ENCODE measurements at places on chromosomes 4 and X.
A peak's percentile ranks its signal among the peaks of the same experiment; 100 is the strongest.

DNA sequence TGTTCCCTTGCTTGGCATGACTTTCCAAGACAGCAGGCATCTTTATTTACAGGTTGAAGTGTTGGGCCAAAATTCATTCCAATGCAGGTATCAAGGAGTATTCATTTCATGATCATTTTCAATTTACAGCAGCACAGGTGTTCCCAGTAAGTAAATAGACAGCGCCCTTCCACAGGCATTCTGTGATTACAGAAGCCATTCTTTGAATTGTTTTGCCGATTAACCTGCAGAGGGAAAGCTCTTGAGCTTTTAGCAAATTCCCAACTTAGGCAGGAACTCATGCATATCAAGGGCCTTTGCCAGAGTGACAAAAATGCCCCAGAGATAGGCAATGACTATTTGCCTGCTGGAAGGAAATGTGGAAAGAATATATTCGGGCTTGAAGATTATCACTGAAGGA lies 6.8 kb downstream of the TXK start:
- DNase-seq: no peak

DNA sequence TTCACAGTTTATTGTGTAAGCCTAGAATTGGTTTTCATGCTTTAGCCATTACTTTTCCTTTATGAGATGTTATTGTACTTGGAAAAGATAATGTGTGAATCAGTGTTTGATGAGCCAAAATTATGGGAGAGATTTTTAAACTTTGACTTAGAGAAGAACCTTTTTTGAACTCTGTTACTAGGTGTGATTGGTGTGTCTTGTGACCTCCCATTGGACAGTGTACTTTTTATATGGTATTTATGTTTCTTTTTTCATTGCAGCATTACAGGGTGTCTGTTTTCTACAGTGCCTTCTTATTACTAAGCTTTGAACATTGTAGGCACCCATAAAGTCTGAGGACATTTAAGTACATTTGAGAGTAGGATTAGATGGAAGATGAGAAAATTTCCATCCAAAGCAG lies 91.1 kb downstream of the SLC4A4 start:
- no peak for DNase-seq

DNA sequence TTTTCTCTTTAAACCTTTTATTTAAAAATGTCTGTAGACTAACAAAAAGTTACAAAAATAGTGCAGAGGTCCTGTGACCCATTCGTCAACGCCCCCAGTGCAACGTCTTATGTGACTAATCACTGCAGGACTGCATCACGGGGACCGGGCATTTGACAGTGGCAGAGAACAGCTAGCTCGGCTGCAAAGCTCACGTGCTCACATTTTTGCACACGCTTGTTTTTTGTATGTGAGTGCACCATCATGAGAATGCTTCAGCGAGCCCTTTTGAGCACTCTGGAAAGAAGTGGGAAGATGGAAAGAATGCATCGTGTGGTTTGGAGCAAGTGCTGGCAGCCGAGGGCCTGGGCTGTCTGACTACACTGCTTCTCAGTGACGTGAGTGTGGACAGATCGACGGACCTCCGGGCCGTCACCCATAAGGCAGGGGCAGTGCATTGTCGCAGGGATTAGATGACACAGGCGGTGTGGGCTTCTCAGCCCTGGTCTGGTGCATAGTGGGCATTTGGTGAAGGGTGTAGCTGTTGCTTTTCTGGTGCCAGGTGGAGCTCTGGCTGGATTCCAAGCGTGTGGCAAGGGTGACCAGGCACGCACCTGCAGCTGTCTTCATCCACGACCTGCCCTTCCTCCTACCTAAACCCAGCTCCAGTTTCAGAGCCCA lies 17.7 kb downstream of the SPON2 start:
- DNase-seq: no peak

DNA sequence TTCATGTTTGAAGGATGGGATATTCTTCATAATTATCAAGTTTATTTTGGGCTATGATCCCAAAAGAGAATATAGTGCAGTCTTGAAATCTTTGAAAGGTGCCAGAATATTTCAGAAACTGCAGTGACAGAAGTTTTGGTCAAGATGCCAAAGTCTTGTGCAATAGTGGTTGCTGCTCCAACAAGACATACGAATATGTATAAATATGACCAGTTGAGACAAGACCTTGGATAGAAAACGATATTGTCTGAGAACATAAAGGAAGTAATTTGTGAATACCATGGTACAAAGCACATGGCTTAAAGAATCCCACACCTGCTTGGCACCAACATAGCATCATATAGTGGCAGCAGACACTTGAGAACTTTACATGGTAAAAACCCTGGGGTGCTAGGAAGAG lies 48.6 kb upstream of the AMELX start:
- DNase-seq: no peak

GRCh38 chrX:9940421-9940820 lies 26.7 kb upstream of the CLDN34 start:
- peak; percentile 71 for DNase-seq

- no peak for DNase-seq
These were observed 29.2 kb upstream of the LARP1B start for GRCh38 chr4:128031756-128032384.

- no peak for DNase-seq
These were observed 33.9 kb downstream of the USP46 start for GRCh38 chr4:52625216-52625615.

GRCh38 chr4:153466081-153466948 lies at the start of gene TMEM131L:
TSS of gene TMEM131L (plus strand) at chr4:153466360. CDS start at chr4:153466398, 38 bp downstream.
- DNase-seq: no peak

GRCh38 chr4:168538632-168539031 lies 41.8 kb downstream of the PALLD start:
- DNase-seq: no peak

- DNase-seq: no peak
These were observed 22.8 kb downstream of the FRAS1 start for GRCh38 chr4:78079726-78080430.

DNA sequence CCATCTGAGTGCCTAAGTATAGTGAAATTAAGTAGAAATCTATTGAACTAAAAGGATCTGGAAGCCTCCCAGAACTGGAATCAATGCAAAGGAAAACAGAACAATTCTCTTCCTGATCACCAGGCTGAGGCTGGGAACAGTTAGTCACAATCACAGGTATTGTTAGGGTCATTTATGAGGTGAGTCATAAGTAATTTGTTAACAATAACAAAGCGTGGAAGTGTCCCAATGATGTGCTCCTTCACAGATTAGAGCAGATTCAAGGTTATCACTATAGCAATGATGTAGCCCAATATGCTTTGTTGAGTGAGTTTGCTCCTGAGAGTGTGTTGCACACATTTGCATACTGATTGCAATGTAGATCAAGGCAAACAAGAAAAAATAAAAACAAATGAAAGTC lies 228.1 kb downstream of the ZNF674 start:
- no peak for DNase-seq

DNA sequence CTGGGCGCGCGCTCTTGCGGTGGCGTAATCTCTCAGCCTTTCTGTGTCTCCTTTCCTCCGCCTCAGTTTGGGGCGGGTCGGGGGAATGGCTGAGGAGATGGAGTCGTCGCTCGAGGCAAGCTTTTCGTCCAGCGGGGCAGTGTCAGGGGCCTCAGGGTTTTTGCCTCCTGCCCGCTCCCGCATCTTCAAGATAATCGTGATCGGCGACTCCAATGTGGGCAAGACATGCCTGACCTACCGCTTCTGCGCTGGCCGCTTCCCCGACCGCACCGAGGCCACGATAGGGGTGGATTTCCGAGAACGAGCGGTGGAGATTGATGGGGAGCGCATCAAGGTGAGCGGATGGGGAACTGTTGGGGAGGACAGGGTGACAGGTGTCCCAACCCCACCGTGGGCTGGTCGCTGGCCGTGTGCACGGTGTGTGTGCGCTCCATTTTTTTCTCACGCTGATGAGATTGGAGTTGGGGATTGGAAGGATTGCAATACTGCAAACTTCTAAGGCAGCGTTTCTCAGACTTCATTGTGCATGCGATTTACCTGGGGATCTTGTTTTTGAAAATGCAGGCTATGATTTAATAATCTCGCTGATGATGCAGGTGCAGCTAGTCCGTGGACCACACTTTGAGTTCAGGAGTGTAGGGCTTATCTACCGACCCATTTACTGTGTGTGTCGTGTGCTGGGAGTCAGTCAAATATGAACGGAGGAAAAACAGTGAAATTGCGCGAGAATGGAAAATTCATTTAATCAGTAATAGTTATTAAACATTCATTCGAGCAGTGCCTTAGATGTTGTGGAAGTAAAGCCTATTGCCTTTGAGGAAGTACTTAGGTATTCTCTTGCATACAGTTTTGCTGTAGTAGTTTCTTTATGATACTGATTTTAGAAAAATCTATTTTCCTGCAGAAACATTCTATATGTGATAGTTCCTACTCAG lies at the start of gene RAB33B:
Gene RAB33B (plus strand): TSS at position 11 of the 935 bp plus-strand sequence. CDS start 75 bp downstream, at position 86.
- DNase-seq: peak; percentile 72

DNA sequence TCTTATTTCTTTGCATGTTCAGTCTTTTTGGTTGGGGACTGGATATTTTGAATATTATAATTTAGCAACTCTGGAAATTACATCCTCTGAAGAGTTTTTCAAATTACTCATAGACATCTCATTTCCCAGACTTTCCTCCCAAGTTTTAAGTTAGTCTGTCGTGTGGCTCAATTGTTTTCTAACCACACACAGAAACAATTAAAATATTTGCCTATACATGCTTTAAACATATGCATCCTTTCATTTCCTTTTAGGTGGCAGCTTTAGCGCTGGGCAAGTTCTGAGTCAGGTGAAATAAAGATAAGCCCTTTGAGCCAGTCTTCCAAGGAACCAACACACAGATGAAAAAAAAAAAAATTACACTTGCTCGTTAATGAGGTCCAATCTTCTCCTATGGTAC lies 307.0 kb upstream of the SPOCK3 start:
- DNase-seq: no peak

DNA sequence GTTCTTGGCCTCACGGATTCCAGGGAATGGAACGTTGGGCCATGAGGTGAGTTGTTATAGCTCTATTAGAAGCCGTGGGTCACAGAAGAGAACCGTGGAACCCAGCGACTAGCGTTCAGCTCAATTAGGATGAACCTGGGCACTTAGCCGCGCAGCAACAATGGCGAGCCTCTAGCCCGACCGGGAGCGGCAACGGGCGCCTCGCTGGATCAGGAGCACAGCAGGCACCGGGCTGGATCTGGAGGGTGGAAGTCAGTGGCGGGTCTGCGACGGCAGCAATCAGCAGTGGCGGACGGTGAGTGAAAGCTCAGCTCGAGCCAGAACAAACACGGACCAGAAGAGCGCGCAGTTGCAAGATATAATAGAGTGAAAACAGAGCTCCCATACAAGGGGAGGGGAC lies 34.2 kb downstream of the AGA start:
- no peak for DNase-seq

DNA sequence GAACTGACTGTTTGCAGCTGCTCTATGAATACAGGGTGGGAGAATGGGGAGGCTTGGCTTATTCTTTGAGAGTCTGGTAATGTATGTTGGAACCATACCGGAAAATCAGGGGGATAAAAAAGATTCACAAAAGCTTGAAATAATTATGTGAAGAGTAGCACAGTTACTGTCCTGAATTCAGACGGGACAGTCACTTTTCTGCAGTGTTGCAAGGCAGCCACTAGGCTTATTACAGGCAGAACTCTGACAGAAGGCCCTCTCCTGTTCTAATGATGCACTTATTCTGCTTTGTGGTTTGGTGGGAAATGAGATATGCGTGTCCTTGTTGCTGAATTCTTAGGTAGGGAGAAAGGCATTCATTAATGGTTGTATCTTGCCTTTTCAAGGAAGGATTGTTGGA lies 37.2 kb downstream of the GUCY1B1 start:
- DNase-seq: peak; percentile 60

- DNase-seq: no peak
These were observed 35.0 kb downstream of the DCX start for GRCh38 chrX:111376897-111377578.

GRCh38 chrX:103488332-103488731 lies 31.0 kb downstream of the RAB40A start:
- no peak for DNase-seq

DNA sequence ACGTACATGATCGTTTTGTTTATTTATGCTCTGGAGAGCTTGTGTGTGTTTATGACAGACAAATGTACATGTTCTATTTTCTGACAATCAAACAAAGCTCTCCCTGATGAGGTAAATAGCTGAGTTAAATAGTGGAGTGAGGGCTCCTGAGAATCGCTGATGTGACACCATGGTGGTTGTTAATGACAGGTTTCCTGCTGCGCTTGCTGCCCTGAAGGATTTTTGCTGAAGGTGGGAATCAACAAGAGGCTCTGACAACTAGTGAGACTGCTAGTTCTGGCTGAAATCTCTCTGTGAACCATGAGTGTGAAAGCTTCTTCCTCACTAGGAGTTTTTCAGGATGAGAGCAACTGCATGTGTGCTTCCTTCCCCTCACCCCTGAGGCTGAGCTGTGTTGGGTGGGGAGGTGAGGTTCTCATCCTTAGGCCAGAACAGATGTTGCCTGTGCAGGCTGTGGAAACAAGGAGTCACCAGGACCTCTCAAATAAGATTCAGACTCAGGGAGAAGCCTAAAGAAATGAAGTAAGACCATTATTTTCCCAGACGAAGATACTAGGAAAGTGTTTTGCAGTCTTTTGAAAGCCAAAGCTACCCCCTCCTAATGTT lies 173.4 kb upstream of the JADE1 start:
- no peak for DNase-seq

- DNase-seq: peak; percentile 31
These were observed 11.2 kb upstream of the AMOT start for GRCh38 chrX:112851806-112852205.

- no peak for DNase-seq
These were observed 45.4 kb upstream of the STS start for GRCh38 chrX:7102119-7102518.

DNA sequence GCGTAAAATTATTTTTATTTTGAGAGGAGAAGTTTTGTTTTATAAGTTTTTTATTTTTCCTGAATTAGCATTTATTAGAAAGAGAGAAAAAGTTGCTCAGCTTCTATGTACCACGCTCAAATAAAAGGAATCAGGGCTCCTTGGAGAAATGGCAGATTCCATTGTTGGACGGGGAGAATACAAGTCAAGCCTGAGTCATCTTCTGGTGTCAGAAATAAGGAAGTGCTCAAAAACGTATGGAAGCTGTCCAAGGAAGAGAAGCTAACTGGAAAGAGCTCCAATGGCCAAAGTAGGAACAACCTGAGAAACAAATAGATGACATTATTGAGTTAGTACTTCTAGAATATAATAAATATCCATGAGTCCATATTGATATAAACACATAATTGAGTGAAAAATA lies 89.3 kb upstream of the NEIL3 start:
- DNase-seq: no peak

DNA sequence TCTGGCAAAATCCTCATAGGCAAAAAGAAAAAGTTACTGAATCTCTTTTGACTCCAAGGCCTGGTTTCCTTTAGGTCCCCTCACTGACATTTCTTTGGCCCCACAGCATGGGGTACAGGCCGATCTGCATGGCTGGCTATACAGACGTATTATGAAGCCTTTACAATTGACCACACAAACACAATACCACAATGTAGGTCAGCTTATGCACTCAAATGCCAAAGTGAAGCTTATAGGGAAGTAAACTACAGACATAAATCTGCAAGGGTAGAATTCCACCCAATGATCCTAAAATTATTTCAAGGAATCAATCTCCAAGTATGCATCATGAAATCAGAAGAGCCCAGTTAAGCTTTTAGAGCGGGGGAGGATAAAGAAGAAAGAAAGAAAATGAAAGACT lies 20.7 kb downstream of the STX18 start:
- DNase-seq: no peak

Data from astrocyte of the cerebellum (primary cell).